Stimulated activated CD4-positive, alpha-beta T cell treated with anti-CD3 and anti-CD28 coated beads, Interleukin-4, amount 100 ng/mL, for 48 hours (primary cell): ENCODE measurements at places on chromosomes 3 and 15.

DNA sequence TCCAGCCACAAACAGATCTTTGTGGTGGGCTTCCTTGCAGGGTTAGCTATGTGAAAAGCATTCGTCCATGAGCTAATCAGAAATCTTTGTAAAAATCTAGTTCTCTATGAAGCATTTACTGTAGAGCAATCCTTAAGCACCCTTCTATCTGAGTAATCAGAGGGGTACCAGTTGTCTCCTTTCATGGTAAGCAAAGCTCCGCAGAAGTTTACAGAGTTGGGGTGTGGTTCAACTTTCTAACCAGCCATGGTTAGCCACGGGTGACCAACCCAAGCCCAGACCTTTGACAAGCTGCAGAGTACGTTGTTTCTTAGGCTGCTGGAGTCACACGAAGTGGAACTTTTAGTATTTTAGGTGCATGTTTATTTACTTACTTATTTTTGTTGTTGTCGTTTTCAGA lies 77.4 kb downstream of the FLNB start:
- no peak for DNase-seq

DNA sequence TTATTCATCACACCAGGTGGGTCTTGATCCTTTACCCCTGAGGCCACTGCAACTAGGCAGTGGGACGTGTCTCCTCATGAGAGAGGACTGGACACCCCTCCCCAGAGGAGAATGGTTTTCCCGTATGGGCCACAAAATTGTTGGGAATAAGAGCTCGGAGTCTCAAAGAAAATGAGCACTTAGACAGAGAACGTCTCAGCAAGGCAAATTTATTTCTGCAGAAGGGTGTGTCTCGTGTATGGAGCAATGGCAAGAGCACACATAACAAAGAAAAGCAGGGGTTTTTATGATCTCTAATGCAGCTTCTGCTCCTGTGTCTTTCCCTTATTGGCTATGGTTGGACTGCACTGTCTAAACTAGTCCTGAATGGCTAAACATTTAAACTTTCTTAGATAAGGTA lies 803.5 kb downstream of the PLOD2 start:
- no peak for DNase-seq

DNA sequence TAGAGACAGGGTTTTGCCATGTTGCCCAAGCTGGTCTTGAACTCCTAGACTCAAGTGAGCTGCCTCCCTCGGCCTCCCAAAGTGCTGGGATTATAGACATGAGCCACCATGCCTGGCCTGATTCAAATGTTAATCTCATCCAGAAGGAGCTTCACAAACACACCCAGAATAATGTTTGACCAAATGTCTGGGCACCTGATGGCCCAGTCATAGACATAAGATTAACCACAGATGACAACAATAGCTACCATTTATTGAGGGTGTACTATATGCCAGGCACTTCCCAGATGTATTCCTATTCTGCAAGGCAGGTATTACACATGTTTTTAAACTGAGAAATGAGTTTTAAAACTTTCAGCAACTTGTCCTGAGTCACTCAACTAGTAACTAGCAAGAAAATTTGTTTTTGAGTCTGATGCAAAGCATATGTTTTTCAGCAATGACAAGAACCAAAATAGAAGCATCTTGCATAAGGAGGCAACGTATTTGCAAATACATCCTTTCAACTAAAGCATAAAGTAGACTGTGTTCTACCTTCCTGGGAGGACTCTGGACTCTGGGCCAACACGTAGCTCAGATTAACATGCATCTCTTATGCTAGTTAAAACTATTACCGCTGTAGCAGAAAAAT lies 8.1 kb upstream of the SPG21 start:
- DNase-seq, result no peak

GRCh38 chr3:35641920-35642527 lies 2.7 kb downstream of the ARPP21 start:
- DNase-seq, result no peak

- no peak for DNase-seq
These were observed 1.9 kb downstream of the SPG11 start for GRCh38 chr15:44661576-44661975.

- peak; percentile 52 for DNase-seq
These were observed 116.4 kb upstream of the ARHGEF3 start for GRCh38 chr3:56918111-56918568.

- no peak for DNase-seq
These were observed 16.3 kb downstream of the SNX33 start for GRCh38 chr15:75663931-75664421.

DNA sequence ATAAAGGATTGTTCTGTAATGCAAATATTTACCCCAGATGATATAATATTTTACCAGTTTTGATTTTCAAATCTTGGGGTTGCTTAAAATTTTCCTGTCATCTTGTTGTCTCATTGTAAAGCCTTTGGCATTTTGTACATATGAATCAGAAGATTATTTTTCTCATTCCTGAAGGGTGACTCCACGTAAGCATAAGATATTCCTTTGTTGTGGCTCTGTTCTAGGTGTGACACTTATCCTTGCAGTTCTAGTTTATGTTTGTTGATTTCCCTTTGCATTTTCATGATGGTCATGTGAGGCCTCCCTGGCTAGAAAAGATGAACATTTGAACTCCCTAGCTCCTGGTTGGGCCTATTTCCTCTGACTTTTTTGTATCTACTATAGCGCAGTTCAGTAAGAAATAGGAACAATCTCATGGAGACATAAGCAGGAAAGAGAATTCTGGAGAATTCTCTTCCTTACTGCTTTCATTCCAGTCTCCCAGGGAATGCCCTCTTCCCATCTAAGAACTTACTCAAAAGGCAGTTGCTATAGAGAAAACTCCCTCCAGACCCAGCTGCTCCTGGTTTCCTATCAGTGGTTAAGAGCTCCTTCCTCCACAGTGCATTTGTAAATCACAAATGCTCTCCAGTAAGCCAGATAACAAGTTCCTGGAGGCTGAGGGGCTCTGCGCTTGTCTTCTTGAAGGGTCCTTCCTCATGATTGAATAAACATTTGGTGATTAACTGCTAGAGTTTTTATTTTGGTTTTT lies 124.7 kb downstream of the WNT5A start:
- no peak for DNase-seq
